ENCODE measurements at places on chromosomes 1 and 21. TPM values are rescaled to one million over a fixed set of nuclear protein-coding genes. Genes with fewer than 3 reads are reported as not detected.
A peak's percentile ranks its signal among the peaks of the same experiment; 100 is the strongest.

The TDRD5 gene
- total RNA-seq = 0.95 TPM

DNA sequence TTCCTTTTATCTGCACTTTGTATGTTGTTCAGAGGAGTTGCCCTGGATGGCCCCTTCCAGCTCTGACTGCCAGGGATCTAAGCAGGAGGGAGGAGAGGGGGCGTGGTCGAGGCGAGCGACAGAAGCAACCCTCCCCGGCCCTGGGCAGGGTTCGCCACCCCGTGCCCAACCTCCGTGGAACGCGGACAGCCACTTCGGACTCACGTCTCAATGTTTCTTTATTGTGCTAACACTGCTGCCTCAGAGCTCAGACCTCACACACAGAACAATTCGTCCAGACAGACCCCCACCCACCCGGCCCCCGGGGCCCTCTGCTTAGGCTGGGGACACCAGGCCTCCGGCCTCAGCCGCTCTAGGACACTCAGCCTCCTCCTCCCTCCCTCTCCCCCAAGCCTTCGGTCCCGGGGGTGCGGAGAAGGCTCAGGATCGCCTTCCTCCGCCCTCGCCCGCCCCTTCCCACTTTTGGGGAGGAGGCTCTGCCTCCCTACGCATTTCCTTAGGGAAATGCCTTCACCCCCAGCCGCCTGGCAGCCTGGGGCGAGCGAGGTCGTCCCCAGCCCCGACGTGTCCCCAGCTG lies 8.3 kb downstream of the VSIG8 start:
- peak; percentile 67 for DNase-seq

DNA sequence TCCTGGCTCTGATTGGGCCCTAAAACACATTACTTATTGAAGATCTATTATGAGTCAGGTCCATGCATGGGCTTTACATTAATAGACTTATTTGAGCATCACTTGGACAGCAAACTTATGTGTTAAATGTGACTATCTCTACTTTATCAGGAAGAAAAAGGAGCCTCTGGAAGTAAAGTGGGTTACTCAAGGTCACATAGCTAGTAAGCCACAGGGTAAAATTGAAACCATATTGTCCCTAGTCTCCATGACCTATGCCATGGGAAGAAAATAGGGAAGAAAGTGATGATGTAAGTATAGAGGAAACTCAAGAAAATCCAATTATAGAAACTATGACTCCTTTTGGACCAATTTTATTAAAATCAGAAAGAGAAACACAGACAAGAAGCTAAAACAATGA lies 555.3 kb downstream of the NUF2 start:
- DNase-seq = no peak

GRCh38 chr1:1436630-1437032 lies 1.1 kb downstream of the VWA1 start:
- DNase-seq = no peak

Measured in mucosa of gallbladder (tissue), 1 donor.